ENCODE measurements at places on chromosomes 16 and 17.
A peak's percentile ranks its signal among the peaks of the same experiment; 100 is the strongest.

- no peak for ATAC-seq
Measured at GRCh38 chr16:72532906-72533410, 361.0 kb upstream of the PMFBP1 start.

GRCh38 chr16:89116341-89117226 is 22.9 kb downstream of the ACSF3 start:
- ATAC-seq: no peak

DNA sequence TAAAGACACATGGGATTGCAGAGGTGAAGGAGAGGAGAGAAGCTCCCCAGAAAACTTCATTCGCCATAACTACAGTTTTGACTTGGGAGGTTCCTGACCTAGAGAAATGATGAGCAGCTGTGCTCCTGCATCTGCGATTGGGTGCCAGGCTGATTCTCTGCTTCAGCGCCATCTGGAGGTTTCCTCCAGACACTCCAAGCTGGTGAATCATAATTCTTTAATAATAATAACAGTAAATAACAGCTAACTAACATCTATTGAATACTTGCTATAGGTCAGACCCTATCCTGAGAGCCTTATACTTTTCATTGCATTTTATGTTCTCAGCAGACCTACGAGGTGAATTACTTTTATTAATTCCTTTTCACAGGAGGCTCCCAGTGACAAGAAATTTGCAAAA is 575.8 kb downstream of the TOX3 start:
- ATAC-seq: no peak

DNA sequence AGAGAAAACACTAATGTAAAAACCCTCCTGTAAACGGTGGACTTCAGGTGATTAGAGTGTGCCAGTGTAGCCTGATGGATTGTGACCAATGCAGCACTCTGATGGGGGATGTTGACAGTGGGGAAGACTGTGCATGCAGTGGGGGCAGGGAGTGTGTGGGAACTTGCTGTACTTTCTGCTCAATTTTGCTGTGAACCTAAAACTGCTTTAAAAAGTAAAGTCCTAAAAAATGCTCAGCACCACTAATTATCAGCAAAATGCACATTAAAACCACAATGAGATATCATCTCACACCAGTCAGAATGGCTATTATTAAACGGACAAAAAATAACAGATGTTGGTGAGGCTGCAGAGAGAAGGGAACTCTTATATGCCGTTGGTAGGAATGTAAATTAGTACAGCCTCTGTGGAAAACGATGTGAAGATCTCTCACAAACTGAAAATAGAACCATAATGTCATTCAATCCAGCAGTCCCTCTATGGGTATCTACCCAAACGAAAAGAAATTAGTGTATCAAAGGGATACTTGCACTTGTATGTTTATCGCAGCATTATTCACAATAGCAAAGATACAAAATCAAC is 9.7 kb upstream of the ULK2 start:
- no peak for ATAC-seq

- no peak for ATAC-seq
Measured at GRCh38 chr16:77929004-77929403, 93.3 kb upstream of the CLEC3A start.

DNA sequence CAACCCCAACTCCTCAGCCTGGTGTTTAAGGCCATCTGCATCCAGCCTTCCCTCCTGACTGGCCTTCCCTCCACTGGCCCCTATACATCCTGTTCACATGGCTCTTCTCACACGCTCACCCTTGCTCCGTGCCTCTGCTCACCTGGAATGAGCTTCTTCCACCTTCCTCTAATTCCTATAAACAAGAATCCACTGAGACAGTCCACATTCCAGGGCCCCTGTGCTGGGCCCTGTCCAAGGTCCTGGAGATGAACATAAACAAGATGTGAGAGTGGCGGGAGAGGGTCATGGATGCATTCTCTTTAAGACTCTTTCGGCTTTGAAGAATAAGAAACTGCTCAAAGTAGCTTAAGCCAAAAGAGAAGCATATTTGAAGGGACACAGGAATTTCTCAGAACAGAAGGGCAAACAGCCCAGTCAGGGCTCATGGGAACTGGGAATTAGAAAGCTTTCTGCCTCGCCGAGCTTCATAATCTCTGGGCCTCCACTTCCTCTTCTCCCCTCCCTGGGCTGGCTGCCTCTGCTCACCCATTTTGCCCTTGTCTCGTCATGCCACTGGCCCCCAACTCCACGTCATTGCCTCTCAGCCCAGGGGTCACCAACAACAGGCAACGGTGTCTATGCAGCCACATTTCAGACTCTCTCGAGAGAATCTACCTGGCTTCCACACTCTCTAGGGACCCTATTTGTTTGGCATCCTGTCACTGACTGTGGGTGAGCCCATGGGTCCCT is 13.5 kb downstream of the SPPL2C start:
- ATAC-seq: no peak

DNA sequence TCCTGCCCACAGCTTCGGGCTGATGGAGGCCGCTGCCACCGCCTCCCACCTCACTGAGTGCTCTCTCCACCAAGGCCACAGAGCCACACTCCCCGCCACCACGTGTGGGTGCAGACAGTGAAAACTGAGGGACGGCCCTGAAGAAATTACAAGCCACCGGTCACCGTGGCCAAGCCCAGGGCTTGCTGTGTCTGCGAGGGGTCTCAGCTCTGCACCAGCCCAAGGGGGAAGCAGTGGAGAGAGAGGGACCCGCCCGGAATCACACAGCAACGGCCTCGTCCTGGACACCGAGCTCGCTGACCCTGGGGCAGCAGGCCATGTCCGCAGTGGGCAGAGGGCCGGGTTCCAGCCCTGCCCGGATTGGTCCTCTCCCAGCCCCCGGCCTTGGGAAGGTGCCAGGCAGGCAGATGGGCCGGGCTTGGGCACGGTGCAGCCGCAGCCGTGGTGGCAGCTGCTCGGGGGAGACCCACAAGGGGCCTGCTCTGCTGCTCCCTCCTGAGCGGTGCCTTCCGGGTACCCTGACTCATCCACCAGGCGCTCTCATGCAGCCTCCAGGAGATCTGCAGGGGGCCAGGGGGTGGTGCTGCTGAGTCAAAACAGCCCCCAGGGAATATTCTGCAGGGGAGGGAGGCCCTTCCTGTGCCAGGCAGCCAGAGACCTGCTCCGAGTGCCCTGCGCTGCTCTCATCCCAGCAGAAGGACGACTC is 52.0 kb downstream of the CBFA2T3 start:
- ATAC-seq: peak; percentile 65

DNA sequence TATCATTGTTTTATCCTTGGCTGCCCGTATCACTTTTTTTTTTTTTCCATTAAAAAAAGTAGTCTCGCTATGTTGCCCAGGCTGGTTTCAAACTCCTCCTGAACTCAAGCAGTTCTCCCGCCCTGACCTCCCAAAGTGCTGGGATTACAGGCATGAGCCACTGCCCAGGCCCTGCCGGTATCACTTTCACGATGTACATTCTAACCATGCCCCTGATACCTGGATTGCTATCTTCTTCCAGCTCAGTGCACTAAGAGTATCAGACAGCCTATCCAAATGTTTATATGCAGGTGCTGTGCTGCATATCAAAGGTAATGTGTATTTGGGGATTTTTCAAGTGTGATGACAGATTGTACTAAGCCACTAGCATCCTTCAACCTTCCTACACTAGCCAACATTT is 14.2 kb downstream of the MOSMO start:
- no peak for ATAC-seq

DNA sequence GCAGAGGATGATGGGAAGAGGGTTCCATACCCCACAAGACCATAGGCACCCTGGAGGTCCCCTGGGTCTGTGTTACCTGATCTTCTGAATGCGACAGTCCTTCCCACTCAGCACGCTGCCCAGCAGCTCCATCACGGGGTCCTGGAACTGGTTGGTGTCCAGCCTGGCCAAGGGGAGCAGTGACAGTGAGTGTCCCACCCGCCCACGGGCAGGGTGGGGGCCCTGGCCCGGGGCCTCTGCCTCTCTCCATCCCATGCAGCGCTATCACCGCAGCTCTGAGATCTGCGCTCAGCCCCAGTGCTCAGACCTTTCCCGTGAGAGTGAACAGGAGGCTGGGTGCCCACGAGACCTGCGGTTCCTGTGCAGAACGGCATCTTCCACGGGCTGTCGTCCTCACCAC is 15.6 kb downstream of the NLRC3 start:
- ATAC-seq: no peak

DNA sequence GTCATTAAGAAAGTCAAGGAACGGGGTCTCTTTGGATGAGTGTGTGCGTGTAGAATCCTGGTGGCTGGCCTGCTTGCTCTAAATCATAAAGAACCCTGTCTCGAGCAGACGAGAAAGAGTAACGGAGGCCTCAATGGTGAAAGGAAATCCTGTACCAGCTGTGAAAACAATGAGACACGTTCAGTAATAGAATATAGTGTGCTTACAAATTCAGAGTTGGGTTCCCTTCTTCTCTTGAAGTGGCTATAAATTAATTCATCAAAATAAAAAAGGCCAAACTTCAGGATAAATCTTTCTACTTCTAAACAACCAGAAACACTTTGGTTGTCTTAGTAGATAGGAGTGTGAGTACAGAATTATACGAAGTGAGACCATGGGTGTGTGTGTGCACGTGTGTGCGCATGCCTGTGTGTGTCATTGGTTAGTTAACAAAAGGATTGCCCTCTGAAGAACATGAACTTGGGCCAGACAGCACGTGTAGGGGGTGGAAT is 48.5 kb downstream of the WWOX start:
- no peak for ATAC-seq

GRCh38 chr16:68362262-68362913 is 51.6 kb downstream of the PRMT7 start:
- no peak for ATAC-seq

DNA sequence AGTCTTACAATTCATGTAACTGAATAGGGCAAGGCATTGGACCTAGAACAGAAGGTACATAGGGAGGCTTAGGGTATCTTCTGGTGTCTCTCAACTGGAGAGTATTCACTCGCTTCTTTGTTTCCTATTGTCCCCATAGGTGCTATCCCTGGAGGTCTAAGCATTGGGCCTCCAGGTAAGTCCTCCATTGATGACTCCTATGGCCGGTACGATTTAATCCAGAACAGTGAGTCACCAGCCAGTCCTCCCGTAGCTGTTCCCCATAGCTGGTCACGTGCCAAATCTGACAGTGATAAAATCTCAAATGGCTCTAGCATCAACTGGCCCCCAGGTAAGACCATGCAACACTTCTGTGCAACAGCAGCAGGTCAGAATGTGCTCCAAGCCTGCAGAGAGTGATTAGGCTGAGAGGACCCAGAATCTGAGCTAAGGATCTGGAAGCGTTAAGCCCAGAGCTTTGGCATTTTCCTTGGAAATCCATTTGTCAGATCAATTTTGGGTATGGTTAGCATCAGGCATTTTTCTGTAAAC is 35.7 kb downstream of the TMC6 start:
- no peak for ATAC-seq

GRCh38 chr16:54585094-54585997 is 298.8 kb upstream of the IRX3 start:
- no peak for ATAC-seq

- ATAC-seq: no peak
Measured at GRCh38 chr16:27107185-27107592, 40.5 kb downstream of the C16orf82 start.

DNA sequence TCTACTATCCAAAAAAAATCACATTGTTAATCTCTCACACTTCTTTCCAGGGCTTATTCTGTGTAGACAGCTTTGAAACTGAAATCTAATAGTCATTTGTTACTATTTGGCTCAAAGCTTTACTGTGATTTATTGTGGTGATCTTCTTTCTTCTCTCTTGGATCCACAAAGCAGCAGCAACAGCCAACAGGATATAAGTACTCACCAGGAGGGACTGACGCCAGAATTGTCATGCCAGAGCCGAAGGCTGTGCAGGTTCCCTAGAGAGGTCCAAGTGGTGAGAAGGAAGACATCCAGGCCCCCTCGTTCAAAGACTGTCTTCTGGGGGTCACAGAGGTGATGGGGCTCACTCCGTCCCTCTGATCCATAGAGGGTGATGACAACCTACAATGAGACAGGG is 33.3 kb downstream of the PKD1L3 start:
- no peak for ATAC-seq

- ATAC-seq: peak; percentile 65
Measured at GRCh38 chr16:22053921-22054341, 38.4 kb upstream of the VWA3A start.

GRCh38 chr17:2395258-2396181 is 5.3 kb downstream of the MNT start:
- no peak for ATAC-seq

- no peak for ATAC-seq
Measured at GRCh38 chr17:18161207-18162145, 22.2 kb upstream of the ALKBH5 start.

- ATAC-seq: peak; percentile 90
Measured at GRCh38 chr17:77645072-77646045, 313.1 kb upstream of the TNRC6C start.

- no peak for ATAC-seq
Measured at GRCh38 chr16:3952737-3953131, 72.2 kb upstream of the CREBBP start.

DNA sequence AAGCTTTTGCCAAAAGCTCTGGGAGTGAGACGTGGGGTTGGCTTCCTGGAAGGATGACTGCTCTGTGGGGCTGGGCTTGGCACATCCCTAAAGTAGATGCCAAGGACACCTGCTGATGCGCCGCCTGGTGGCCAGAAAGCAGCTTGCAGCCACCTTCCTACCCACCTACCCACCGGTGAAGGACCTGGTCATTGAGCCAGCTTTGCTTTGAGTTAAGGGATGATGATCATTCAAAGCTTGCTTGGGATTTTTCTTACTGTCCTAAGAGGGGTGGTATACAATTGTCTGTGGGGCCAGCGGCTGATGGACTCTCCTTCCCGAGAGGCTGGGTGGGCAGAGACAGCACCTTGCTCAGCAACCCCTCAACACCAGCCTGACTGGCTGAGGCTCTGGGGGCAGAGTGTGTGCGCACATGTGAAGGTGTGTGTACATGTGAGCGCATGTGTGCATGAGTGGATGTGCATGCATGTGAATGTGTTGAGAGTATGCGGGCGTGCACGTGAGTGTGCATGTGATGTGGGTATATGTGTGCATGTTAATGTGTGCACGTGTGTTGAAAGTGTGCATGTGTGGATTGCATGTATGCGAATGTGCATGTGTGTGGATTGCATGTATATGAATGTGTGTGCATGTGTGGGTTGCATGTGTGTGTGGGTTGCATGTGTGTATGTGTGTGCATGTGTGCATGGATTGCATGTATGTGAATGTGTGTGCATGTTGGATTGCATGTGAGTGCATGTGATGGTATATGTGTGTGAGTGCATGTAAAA is 18.6 kb downstream of the C1QTNF1 start:
- ATAC-seq: no peak

- ATAC-seq: no peak
Measured at GRCh38 chr17:8455665-8456209, 20.1 kb downstream of the NDEL1 start.

- ATAC-seq: no peak
Measured at GRCh38 chr17:57385975-57386374, 129.7 kb downstream of the MSI2 start.

GRCh38 chr17:61392679-61393078 is 7.0 kb upstream of the TBX2 start:
- no peak for ATAC-seq

GRCh38 chr17:71501711-71502110 is 619.1 kb upstream of the SOX9 start:
- no peak for ATAC-seq

Measured in activated CD4-positive, CD25-positive, alpha-beta regulatory T cell treated with anti-CD3 and anti-CD28 coated beads, Interleukin-2, amount 50 U/mL, for 24 hours (primary cell).